ENCODE measurements at places on chromosomes 16 and 17.

- no peak for DNase-seq
These were observed 46.9 kb downstream of the PIMREG start for GRCh38 chr17:6491071-6491700.

DNA sequence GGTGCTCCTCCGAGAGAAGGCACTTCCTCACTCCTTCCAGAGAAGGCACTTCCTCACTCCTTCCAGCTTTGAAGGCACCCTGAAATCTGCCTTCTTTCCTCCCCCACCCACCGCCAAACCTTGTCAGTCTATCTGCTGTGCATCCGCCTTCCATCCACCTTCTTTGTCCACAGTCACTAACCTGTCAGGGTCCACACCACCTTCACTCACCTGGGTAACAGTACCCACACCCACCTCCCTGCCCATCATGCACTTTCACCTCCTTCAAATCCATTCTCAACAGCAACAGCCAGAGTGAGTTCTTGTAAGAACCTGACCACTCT is 5.2 kb downstream of the CCDC102A start:
- no peak for DNase-seq

GRCh38 chr16:2057438-2057837 is 9.7 kb downstream of the TSC2 start:
- no peak for DNase-seq

- DNase-seq = no peak
These were observed 33.5 kb downstream of the TK2 start for GRCh38 chr16:66516509-66516807.

GRCh38 chr16:15034266-15035162 is 21.4 kb downstream of the NTAN1 start:
- DNase-seq = no peak

- DNase-seq = no peak
These were observed 314.0 kb upstream of the KCNJ16 start for GRCh38 chr17:69761011-69761410.

GRCh38 chr17:79741751-79742588 is 11.2 kb downstream of the ENPP7 start:
- DNase-seq = no peak

- no peak for DNase-seq
These were observed 24.9 kb upstream of the RFFL start for GRCh38 chr17:35088356-35088880.

DNA sequence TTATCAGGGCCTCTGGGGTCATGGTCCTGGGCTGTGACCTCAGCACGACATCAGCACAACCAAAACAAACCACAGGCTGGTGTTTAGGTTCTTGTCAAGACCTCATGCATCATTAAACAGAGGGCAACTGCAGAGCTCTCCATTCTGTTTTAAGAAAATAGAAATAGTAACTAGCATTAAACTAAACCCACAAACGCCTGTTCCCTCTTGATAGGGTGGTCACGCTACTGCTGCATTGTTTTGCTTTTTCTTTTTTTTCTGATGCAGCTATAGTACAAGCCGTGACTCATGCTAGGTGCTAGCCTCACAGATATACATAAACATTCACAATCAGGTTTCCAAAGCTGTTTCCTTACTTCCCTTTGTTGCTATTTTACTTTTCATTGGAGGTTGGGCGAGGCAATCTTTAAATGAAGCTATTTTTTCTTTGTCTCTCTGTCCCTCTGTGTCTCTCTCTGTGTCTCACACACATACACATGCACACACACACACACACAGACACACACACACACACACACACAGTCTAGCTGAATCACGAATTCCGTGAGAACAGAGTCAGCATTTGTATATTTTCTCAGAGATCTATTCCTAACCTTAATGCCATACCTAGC is 310.3 kb downstream of the CDH13 start:
- DNase-seq = peak; percentile 13

GRCh38 chr16:84758627-84759026 is 58.8 kb downstream of the USP10 start:
- no peak for DNase-seq

- DNase-seq = no peak
These were observed 14.3 kb downstream of the NME2 start for GRCh38 chr17:51180486-51180885.

DNA sequence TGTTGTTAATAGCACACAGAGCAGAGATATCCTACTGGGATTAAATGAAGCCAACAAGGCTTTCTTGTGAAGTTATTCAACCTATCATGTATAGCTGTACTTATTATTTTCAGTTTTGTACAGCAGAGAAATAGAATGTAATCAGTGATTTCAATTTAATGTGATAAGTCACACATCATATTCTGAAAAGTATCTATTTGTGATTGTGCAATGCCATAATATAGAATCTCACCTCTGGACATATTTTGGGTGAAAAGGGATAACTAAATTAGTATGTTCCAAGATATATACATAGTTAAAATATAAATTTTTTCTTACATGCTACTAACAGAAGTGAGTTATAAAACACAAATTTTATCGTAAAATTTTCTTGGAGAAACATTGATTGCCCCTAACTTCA is 544.3 kb upstream of the KIF2B start:
- DNase-seq = no peak

GRCh38 chr17:64773836-64774761 is 112.0 kb upstream of the SMURF2 start:
- no peak for DNase-seq

DNA sequence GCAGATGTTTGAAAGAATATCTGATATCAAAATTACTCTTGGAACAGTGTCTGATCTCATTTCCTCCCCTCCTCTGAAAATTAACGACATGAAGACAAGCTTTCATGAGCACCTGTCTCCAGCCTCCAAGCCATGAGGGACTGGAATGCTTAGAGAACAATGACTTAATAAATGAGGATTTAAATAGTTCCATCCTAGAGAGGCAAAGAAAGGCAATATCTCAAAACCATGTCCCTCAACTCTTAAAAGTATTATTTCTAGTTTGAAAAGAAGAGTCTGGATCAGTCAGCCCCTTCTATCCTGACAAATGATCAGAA is 137.5 kb downstream of the ANKFN1 start:
- no peak for DNase-seq

- no peak for DNase-seq
These were observed 55.7 kb downstream of the IRX5 start for GRCh38 chr16:54986409-54986808.

- DNase-seq = no peak
These were observed 26.4 kb upstream of the MAPK3 start for GRCh38 chr16:30149250-30149930.

All from brain pericyte (primary cell).